ENCODE measurements at places on chromosomes 2 and 18.

GRCh38 chr2:42562474-42563144, 5.8 kb upstream of the MTA3 start:
- DNase-seq = no peak

DNA sequence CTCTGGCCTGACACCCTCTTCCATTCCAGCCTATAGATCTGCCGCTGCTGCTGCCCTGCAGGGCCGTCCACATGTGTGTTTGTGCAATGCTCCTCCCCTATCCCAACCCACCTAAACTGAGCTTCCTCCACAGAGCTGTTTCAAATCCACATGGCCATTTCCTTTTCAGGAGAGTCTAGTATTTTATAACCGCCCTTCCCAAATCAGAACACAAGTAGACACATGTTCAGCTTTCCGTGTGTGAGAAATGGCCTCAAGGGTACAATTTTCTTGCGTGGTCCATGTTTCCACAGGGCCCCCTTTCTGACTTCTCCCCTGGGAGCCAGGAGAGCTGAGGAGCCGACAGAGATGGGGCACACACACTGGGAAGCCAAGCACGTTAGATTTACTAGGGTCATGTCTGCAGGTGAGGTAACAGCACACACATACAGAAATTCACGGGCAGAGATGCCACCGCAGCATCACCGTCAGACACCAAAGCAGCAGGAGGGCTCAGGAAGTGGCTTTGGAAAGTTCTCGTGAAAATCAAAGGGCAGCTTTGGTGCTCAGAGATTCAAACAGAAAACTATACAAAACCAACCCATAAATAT, 102.9 kb upstream of the TGFA start:
- no peak for DNase-seq

DNA sequence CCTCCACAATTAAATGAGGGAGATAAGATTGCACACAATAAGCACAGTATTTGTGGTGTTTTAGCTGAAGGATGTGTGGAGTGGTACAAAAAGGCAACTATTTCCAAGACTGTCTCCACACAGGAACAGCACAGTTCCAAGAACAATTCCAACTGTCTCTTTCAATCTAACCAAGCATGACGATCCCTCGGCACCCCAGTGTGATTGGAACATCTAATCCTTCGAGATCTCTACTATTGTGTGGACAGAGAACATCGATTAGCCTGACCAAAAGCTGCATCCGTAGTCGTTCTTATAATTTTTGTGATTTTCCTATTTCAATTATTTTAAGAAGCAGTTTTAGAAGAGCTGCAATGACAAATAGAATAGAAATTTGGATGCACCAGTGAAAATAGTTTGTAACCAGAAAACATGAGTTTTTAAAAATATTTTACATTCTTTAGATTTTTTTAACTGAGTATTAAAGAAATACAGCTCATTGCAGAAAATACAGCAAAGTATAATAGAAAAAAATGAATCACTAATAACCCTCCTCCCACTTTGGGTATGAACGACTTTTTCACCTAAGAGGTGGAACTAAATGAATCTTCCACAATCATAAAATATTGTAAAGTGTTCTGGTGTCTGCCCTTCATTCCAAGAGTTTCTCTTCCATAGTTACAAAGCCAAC, 76.4 kb upstream of the CABLES1 start:
- DNase-seq = no peak

DNA sequence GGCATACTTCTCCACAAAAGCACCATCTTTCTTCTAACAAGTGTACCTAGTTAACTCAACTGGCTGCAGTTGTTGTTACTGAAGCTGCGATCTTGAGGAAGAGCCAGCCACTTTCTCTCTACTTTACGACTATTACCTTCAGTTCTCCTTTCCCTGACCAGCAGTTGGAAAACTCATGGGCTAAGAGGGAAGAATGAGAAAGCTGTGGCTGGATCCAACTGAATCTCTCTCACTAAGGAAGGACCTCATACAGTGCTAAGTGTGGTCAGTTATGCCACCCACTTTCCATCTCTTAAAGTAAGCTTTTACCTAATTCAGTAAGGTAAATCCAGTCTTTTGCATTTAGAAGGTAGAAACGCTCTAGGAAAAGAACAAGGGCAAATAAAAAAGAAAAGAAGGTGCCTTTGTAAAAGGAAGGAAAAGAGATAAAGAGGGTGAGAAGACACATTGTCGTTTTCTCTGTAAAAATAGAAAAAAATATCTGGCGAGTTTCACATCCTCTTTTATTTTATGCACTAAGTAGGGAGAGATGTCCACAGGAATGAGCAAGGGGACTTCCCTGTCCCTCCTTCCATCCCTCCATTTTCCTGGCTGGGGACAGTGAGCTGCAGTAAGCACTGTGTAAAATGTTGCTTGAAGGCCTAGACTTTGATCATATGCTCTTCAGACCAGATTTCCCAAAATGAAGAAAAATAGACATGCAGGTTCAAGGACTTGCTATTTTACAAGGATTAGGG, 73.4 kb downstream of the PLEKHM3 start:
- DNase-seq = no peak

GRCh38 chr18:12393998-12394397, 13.7 kb upstream of the PRELID3A start:
- no peak for DNase-seq

- no peak for DNase-seq
Measured at GRCh38 chr2:168584911-168585310, 128.8 kb downstream of the CERS6 start.

GRCh38 chr2:72148003-72148836, 558 bp upstream of the CYP26B1 start:
- DNase-seq = no peak

DNA sequence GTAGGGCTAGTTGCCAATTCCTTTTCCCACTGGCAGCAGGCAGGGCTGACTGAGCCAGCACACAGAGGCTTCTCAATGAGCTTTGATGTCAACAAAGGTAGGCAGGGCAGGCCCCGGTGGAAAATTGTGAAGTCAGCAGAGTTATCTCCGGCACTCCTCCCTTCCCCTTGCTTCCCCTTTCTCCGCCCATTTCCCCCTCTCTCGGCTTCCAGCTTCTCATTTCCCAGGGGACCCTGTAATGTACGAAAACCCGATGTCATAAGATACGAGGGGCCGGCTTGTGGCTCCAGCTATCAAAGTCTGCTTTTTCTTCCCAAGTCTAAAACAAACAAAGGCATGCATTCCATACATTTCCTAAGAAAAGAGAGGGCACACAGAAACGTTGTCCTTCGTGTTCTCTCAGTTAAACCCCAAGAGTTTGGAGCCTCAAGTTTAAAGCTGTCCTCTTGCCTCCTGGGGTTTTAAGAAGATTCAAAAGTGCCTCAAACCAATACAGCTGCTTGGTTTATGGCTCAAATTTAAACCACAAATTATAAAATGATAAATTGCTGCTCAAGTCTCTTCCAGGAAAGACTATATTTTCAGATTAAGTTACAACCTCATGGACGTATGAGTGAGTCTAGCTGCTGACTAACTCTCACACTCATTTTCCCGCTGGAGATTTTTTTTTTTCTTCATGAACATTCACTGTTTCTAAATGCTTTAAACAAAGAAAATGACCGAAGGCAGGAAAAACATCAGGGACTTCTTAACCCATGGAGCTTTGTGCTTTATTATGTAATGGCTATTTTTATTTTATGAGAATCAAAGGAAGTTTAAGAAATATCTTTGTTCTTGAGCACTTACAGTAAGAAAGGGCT, 27.2 kb upstream of the EML4 start:
- peak; percentile 88 for DNase-seq

GRCh38 chr2:3260959-3261358, 116.7 kb downstream of the EIPR1 start:
- DNase-seq = no peak

DNA sequence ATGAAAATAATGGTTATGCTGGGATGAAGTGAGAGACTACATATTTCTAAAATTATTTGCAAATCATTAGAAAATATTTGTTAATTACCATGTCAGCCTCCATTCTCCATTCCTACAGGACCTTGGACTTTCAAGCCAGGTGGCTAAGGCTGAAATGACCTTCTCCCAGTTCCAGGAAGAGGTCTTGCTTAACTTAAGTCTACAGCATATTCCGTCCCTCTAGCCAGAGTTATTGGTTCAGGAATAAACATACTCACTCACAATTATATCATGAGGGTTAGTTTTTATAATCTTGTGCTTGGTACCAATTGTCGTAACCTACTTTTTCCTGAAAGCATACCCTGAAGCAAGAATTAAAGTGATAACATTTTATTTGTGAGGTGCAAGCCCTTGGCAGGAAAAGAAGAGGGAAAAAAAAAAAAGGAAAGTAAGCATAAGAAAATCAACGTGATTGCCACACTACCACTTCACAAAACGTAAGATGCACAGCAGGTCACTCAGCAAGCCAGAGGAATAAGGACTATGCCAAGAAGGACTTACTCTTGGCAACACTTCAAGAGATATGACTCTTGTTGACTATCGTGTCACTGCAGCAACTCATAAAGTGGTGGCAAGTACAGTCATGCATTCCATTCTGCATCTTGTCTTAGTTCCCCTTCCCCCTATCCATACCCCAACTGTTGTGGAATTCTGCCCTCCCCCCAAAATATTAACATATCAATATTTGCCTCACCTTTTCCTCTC, 479.1 kb downstream of the MBD2 start:
- no peak for DNase-seq

- DNase-seq = no peak
Measured at GRCh38 chr2:18214936-18215335, 336.5 kb downstream of the KCNS3 start.

DNA sequence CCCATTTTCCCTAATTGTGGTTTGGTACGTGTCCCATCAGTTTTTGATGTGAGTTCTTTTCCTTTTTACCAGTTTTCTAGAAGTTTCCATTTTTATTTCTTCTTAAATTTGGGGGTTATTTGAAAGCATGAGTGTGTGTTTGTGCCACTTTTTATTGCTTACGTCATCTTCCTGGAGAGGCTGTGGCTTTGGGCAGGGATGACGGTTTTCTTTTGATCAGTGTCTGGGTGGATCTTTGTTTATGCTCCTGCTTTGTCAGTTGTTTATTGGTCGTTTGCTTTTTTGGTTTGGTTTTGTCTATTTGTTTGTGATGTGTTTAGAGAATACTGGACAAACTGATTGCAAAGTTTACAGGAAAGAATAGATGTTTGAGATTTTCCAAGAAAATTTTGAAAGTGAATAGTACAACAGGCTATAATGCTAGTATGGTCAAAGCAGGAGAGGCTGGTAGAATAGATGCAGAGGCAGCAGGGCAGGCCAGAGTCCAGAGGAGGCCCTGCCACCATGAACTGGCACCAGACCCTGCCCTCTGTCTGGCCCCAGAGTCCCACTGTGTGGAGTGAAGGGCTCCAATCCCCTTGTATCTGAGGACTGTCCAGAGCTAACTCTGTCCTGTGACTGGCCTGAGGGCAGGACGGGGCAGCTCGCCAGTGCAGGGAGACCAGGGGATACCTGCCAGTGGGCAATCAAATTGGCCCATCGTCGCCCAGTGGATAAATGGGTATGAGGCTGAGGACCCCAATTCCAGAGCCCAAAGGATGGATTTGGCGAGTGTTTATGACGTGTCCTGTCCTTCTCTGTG, 23.4 kb upstream of the SNED1 start:
- no peak for DNase-seq

DNA sequence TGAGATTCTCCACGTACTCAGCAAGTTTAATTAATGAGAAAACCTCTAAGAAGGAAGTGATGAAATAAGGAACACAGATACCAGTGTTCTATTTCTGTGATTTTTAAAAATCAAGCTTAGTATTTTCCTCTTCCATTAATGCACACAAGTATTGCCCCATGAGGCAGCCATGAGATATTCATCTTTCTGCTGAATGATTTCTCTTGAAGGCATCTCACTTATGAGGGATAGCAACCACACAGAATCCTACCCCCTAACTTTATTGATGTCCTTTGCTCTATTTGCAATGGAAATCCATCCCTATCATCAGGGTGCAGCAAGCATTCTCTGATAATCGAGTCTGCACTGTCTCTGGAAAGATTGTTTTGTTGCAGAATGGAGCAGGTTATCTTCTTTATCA, 244.1 kb upstream of the NRP2 start:
- DNase-seq = no peak

- no peak for DNase-seq
Measured at GRCh38 chr18:72612894-72613533, 68.9 kb upstream of the CBLN2 start.

GRCh38 chr2:610491-610890, 66.7 kb downstream of the TMEM18 start:
- DNase-seq = no peak

DNA sequence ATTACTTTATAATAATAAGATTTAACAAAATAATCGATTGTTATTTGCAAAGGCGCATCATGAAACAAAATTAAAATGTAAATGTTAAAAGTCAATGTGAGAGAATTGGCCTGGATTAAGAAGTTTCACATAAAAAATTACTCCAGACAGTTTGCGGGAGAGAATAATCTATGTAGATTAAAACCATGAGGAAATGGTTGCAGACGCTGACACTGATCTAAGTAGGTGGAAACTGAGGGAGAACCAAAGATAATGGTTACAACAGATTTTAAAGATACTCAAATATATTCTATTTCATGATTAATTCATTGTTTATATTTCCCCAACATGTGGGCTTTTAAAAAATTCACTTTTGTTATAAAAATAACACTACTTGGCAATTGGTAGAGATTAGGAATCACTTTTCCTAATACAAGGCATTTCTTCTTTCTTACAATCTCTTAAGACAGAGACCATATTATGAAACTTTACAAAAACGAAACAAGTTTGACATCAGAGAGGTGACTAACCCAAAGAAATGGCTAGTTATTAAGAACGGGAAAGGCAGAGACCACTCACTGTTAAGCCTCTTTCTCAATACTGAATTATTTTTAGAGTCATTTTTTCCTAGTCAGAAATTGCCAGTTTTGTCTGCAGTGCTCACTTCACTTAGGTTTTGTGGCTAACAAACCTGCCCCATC, 1.6 kb downstream of the KANSL1L start:
- peak; percentile 64 for DNase-seq

GRCh38 chr2:66283787-66284186, 151.1 kb upstream of the MEIS1 start:
- DNase-seq = no peak

DNA sequence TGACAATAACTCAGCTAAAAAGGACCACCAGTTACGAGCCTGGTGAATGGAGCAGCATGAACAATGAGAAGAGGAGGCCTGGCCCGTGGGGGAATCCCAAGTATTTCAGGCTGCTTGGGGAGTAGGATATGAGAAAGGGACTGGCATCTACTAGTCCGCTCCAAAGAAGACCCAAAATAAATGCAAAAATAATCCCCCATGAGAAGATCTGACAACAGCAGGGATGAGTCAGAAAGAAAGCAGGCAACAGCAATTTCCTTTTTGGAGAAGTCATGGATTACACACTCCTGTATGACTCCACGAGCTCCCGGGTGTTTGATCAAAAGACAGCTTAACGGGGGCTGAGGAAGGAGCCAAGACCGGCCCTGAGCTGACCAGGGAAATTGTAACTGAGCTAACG, 111.4 kb downstream of the SOX11 start:
- DNase-seq = no peak

All from AG09309 (cell line).